Cortex of kidney (tissue), 1 donor: ENCODE measurements at places on chromosomes 6 and 20.

DNA sequence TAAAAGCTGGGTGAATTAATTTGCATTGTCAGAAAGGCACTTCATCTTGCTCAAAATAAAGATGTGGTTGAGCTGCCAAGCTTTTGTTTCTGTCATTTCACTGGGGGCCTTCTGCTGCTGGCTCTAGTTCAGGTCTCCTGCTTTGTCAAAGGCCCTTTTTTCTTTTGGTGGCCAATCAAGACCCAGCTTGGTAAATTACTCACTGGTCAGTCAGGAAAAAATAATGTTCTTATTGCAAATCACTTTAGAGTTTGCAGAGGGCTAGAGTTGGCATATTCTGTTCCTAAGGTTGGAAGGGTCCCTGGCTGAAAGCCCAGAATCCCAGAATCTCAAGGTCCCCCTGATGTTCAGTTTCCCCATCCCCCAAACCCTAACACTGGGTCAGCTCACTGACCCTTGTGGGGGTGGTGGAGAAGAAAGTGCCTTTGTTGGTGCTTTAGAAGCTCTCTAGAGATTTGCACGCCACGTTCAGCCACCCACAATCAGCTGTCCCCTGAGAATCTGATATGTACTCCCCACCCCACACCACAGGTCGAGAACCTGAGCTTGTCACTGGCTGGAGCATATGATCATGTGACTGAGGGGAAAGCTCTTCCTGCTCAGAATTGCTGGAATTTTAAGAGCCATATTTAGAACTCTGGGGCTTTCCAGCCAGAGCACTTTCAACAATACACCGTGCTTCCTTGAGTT is 21.7 kb upstream of the BNIP5 start:
- DNase-seq = no peak

DNA sequence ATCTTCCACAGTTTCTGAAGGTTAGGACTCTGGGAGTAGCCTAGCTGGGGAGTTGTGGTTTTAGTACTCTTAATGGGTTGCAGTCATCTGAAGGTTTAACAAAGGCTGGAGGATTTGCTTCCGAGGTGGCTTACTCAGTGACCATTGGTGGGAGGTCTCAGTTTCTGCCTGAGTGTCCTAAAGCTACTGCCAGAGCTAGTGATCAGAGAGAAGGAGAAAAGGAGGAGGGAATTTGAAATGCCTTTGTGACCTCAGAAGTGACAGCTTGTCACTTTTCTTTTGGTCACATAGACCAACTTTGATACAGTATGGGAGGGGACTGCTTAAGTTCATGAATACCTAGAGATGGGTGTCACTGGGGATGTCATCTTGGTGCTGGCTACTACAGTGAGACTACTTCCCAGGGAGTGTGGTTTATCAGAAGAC is 41.3 kb downstream of the NCOA3 start:
- no peak for DNase-seq

- DNase-seq = no peak
Observed at GRCh38 chr6:139711804-139712585, 337.5 kb upstream of the CITED2 start.

DNA sequence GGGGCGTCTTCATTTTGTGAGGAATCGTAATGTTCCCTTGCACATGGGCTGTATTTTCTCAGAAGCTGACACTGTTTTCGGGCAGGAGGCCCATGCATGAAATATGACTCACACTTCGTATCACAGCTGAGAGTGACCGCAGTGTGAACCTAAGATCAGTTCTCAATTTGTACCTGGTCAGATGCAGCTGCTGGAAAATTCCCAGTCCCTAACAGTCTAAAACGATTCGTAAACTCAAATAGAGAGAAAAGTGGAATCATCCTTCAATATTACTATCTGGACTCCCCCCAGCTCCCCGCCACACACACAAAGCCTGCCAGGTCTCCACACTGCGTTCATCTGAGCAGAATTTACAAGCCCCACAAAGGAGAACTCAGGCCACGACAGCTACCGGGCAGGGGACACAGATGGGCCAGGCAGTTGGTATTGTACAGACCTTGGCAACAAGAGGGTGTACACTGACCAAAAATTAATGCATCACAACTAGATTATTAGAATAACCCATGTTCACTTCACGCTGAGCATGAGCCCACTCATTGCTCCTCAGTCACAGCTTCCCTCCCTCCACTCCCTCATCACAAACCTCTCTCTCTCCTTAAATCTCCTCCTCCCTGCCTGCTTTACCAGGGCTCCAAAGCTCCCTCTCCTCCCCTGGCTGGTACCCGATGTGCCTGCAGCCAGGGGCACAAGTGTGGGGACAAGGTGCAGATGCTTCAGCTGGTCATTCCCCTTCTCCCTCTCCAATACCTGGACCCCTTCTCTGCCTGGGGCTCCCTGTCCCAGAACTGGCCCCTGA is 488.4 kb downstream of the PREX1 start:
- no peak for DNase-seq

DNA sequence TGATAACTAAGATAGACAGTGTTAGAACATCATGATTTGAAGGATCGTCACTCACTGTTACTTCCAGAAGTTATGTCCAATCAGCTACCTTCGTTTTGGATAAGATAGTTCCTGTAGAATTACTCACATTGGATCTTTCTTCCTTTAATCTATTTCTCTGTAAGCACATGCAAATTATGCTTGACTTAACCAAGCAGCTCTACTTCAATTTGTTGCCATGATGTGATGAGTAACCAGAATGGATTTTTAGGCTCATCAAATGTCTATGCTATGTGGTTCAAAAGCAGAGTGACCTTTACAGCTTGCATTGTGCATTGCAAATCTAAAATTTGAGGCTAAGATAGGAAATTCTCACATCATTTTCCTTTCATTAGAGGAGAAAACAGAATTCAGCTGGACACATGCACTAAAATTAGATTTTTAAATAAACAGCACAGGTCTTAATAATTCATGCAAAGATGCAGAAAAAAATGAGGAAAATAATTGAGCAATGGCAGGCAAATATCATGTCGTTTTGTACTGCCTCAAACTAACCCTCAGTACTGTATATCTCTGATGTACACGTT is 76.7 kb upstream of the ZFP64 start:
- DNase-seq = no peak

DNA sequence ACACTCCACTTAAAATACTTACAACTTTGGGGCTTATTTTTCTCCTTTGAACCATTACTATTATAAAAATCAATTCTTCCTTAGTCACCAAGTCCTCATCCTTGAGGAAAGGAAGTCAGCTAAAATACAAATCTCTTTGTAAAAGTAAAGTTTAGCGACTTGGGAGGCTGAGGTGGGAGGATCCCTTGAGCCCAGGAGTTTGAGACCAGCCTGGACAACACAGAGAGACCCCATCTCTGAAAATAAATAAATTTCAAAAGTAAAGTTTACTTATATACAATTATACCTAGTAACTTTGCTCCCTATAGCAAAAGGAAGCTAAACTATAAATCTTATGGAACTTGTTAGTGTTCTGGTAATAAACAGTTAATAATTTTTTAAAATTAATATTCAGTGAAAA is 40.4 kb downstream of the MYB start:
- DNase-seq = no peak

GRCh38 chr6:133301835-133302234 is 60.7 kb downstream of the EYA4 start:
- no peak for DNase-seq
